ENCODE measurements at places on chromosomes 11 and 22.

- no peak for DNase-seq
Observed at GRCh38 chr11:66131937-66132632, 62.0 kb downstream of the PACS1 start.

GRCh38 chr22:38715176-38715764 is 9.5 kb downstream of the GTPBP1 start:
- no peak for DNase-seq

DNA sequence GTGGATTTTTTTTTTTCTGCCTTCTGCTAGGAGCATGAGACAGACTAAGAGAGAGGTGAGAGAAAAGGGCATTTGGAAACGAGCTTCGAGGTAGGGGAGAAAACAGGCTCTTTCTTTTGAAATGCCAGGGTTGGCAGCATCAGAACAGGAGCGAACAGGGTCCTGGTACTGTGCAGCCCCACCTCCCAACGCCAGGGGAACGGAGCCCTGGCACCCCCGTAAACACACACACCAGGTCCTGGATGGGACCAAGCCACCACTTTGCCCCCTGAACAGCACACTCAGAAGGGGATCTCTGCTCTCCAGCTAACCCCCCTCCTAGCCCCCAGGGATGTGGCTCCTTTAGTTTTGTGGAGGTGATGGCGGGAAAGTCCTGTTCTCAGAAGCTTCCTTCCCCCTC is 127.1 kb downstream of the CTTN start:
- DNase-seq: no peak

GRCh38 chr11:119025978-119026766 is 4.5 kb downstream of the SLC37A4 start:
- DNase-seq: no peak

DNA sequence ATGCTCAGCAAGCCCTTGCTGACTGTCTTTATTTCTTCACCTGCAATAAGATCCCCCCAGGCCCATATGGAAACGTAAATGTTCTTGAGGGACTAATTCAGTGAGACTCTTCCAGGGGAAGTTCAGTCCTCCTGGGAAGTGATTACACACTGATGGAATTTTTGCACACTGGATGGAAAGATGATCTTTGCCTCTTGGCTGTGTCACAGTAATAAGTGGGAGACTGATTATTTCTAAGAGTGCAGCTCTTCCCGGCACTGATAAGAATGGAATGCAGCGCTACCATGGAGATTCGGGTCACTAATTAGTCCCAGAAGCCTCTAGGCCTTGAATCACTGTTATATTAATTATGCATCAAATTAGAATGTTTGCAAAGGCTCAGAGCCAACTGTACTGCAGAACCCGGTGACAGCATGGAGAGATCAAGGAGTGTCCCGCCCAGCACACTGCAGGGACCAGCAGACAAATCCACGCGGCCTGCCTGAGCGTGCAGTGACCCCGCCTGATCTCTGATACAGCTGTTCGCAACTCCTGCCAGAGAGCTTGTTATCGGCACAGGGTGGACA is 178.3 kb downstream of the SNX19 start:
- DNase-seq: no peak

GRCh38 chr11:76455331-76455730 is 10.5 kb downstream of the EMSY start:
- no peak for DNase-seq

DNA sequence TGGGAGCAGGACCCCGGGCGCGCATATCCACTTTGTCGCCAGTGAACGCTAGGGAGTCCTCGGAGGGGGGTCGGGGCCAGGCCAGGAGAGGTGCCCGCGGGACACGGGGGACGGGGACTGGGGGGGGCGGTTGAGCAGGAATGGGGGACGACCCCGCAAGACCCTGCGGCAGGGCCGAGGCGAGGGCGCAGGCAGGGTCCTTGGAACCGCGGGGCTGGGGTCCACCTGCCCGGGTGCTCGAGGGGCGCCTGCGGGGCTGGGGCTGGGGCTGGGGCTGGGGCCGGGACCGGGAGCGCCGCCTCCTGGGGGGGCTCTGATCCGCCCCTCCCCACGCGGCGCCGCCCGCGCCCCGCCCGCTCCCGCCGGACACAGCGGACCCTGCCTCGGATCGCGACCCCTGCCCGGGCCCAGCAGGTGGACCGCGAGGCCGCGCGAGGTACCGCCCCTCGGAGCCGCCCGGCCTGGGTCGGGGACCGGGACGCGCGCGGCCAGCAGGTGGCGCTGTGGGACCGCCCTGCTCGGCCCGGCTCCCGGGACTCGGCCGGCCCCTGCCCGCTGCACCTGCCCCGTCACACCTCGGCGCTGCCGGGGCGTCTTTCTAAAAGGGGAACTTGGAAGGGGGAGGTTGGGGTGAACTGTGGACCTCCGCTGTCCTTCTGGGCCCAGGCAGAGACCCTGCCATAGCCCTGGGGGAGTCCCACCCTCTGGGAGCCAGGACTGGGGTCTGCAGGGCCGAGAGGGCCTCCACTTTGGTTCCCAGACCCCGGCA is 11.0 kb downstream of the CRELD2 start:
- peak; percentile 93 for DNase-seq

Data from naive B cell (primary cell).